Activated naive CD4-positive, alpha-beta T cell treated with anti-CD3 and anti-CD28 coated beads for 36 hours (primary cell): ENCODE measurements at places on chromosomes 2 and 18. TPM values are rescaled to one million over a fixed set of nuclear protein-coding genes. Genes with fewer than 3 reads are reported as not detected.

DNA sequence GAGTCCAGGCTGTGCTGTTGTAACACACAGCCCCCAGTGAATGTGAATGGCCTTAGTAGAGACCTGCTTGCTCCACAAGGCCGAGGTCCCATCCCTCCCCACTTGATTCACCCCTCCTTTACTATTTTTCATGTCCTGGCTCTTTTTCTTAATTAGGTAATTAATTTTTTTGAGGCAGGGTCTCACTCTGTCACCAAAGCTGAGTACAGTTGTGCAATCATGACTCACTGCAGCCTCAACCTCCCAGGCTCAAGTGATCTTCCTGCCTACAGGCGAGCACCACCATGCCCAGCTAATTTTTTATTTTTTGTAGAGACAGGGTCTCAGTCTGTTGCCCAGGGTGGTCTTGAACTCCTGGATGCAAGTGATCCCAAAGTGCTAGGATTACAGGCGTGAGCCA is 19.3 kb downstream of the FBLN7 start:
- no peak overlapping the region for H3K4me3 ChIP-seq
- H3K36me3 ChIP-seq, result no peaks in the 10 kb centered on the region
- DNase-seq, result peak; percentile 22
- H3K27me3 ChIP-seq, result no peaks in the 10 kb centered on the region
- peaks cover 51% of the 10 kb centered on the region for H3K4me1 ChIP-seq
- no peak overlapping the region for H3K27ac ChIP-seq

- H3K27me3 ChIP-seq, result no peaks in the 10 kb centered on the region
- H3K4me1 ChIP-seq, result no peaks in the 10 kb centered on the region
- H3K4me3 ChIP-seq, result no peak overlapping the region
- H3K36me3 ChIP-seq, result no peaks in the 10 kb centered on the region
- H3K27ac ChIP-seq, result no peak overlapping the region
These were observed 9.0 kb upstream of the SCN9A start for GRCh38 chr2:166384774-166385173.

DNA sequence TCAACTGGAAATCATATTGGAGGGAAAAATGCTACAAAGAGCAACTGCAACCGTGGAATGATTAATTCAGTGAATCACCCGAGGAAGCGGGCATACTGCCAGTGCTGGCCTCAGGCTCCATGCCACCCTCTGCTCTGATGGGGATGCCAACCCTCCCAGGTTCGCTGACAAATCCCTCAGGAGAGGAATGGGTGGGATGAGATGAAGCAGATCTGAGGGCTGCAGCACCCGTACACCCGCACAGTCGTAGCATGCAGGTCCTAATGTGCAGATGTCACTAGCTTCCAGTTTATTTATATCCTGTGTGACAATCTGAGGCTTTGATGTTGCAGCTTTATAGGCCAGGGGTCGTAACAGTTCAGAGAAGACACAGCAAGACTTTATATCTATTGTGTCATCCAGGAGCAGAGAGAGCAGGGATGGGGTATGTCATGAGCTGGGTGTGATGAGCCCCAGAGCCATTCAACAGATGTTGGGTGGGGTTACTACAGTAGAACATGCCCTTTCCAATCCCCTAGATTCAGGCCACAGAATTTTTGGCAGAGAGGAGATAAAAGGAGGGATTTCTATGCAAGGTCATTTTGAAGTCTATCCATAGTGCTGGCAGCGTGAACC is 44.6 kb downstream of the DPP4 start:
- H3K27me3 ChIP-seq, result no peaks in the 10 kb centered on the region
- H3K4me1 ChIP-seq, result peaks cover 29% of the 10 kb centered on the region
- peaks cover 27% of the 10 kb centered on the region for H3K36me3 ChIP-seq
- no peak for DNase-seq
- no peak overlapping the region for H3K27ac ChIP-seq

The SRD5A2 gene
- not detected for total RNA-seq

- no peaks in the 10 kb centered on the region for H3K27me3 ChIP-seq
- H3K4me3 ChIP-seq, result peak overlapping the region; percentile 88
- peak overlapping the region; percentile 98 for H3K27ac ChIP-seq
- H3K4me1 ChIP-seq, result peaks cover 49% of the 10 kb centered on the region
- DNase-seq, result peak; percentile 48
- peaks cover 8% of the 10 kb centered on the region for H3K36me3 ChIP-seq
These were observed 23.4 kb upstream of the TANK start for GRCh38 chr2:161136696-161137324.

DNA sequence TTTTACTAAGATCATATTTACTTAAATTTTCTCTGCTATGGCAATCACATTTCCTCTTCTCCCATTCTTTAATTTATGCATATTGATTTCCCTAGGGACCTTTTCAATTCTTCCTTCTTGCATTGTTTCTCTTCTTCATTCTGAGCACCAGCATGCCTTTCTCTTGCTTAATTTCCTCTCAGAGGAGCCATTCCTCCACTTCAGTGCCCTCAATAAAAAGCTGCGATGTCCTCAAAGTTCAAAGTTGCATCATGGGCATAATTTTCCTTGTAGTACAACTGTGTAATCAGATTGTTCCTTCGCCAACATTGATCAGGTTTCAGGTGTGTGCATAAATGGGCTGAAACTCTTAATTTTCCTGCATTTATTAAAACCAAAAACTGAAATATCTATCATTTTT is 21.8 kb upstream of the CD226 start:
- H3K4me3 ChIP-seq, result no peak overlapping the region
- no peak overlapping the region for H3K27ac ChIP-seq
- H3K36me3 ChIP-seq, result peaks cover 6% of the 10 kb centered on the region
- peaks cover 9% of the 10 kb centered on the region for H3K4me1 ChIP-seq
